ENCODE measurements at places on chromosomes 16 and 17.
A peak's percentile ranks its signal among the peaks of the same experiment; 100 is the strongest.

DNA sequence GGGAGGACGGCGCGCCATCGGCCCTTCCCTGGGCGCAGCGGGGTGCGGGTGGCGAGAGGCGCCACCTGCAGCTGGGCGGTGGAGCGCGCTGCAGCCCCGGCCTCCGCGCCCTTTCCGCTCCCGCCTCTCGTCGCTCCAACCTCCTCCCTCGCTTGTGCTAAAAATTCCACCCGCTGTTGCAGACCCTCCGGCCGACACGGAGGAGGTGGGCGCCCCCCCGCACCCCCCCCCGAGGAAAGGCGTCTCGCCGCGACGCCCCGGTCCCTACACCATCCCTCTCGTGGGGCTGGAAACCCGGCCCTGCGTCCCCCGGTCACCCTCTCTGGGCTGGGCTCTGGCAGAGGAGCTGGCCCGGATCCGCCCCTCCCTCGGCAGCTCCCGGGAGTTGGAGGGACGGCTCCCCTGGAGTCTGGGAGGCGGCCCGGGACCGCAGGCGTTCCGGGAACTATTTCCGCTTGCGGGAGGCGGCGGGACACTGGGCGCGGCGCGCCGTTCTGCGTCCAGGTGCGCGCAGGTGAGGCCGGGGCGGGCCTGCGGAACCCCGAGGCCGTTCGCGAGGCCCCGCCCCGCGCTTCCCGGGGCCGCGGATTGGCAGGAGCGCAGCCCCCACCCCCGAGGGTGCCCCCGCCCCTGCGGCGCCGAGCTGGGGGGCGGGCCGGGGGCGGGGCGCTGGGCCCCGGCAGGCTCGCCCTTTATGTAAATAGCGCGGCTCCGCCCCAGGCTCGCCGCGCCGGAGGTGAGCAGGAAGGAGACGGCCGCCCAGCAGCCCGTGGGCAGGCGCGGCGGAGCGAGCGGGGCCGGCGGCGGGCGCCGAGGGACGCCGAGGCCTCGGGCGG is at the start of gene LLGL2:
Gene LLGL2 (plus strand): TSS at position 728 of the 836 bp plus-strand sequence. CDS start 17,730 bp downstream, outside the sequence.
- DNase-seq: peak; percentile 59

- no peak for DNase-seq
These were observed 137.9 kb upstream of the ZKSCAN2 start for GRCh38 chr16:25395528-25395927.

DNA sequence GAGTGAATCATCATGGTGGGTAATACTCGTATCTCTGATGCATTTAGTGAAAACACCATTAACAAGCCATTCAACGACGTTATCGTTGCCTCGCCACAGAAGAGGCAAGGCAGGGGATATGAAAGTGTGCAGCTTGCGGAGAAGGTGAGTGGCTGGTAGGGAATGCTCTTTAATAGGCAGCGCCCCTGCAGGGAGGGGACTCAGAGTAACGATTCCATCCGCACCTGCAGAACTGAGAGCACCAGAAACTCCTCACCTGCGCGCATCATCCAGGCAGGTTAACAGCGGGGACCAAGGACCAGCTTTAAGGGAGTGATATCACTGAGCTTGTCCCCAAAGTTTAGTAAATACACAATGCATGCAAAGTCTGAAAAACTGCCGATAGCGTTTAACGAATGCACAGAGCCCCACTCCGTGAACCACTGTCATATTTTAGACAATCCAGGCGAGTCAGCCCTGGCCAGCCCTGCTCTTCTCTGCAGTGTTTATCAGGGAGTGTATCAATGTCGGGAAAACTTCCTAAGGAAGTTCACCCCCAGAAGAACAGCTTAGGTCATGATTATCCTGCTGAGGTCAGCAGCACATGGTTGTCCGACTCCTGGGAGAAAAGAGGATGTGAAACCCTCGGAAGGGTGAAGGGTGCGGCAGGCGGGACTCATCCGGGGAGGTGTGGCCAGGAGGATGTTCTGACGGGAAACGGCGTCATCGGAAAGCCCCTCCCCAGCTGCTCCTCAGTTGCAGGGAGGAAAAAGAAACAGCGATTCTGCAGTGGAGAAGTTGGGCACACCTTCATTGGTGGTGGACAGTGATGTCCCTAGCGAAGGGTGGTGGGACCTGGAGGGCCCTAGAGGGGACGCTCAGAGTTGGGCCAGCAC is 68.5 kb upstream of the DNAH17 start:
- DNase-seq: no peak

DNA sequence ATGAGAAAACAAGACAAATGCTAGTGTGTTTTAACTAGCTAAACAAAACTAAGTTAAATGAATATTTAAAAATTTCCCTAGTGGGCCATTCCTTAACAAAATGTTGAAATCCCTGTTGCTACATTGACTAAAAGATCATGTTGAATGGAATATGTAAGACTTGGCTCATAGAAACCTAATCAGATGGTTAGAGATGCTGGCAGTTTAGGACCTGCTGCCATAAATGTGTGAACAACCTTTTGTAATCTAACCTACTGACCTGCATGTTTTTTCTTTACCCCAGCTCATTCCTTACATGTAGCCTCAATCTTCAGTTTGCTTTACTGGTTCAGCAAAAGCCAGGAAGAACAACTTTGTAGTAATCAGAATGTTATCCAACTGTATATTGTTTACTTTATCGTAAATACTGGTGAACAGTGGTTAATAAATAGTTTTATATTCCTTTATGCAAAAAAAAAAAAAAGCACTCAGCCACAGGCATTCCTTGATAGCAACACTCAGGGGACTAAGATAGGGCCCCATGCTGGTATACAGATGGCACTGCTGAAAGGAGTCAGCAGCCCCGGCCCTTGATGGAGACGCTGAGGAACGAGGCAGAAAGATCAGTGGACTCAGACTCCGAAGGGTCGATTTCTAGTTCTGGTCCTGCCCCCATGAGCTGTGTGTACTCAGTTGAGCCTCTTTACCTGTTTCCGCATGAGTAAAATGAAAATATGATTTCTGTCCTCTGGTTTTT is 78.2 kb downstream of the MARF1 start:
- DNase-seq: no peak

- no peak for DNase-seq
These were observed 7.9 kb downstream of the USP7 start for GRCh38 chr16:8955828-8956227.

- DNase-seq: no peak
These were observed 86.3 kb downstream of the MYH11 start for GRCh38 chr16:15770512-15770911.

DNA sequence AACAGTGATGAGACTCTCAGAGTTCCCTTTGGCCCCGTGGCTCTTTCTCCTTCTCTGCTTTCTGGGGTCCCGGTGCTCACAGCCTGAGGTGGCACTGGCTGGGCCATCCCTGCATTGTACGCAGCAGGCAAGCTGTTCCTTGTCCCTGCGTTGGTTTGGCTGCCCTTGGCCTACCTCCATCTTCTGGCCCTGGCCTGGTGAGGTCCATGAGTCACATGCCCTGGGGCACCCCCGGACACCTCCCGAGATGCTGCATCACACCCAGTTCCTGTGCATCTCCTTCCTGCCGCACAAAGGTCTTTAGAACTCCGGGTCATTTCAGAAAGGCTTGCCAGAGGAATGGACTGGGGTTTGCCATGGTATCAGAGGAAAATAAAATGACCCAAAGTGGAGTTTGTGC is 9.5 kb downstream of the SULT1A2 start:
- DNase-seq: no peak

DNA sequence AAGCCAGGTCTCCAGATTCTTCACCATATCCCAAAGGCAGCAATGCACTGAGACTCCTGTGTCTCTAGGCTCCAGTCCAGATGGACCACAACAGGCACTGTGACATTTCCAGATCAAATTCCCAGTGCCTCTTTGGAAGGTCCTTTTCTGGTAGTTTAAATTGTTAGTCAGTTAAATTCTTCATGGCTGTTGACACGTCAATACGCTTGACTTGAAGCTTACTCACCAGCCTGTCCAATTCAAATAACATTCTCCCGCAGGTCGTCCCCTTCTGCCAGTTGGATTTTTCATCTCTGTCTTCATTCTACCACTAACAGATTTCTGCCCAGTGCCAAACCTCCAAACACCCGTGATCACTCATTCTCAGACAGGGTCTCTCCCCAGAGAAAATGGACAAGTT is 86.7 kb downstream of the SHISA9 start:
- no peak for DNase-seq

GRCh38 chr16:69936252-69936651 is 14.9 kb upstream of the CLEC18A start:
- no peak for DNase-seq

GRCh38 chr16:85464383-85465305 is 148.5 kb upstream of the GSE1 start:
- no peak for DNase-seq

DNA sequence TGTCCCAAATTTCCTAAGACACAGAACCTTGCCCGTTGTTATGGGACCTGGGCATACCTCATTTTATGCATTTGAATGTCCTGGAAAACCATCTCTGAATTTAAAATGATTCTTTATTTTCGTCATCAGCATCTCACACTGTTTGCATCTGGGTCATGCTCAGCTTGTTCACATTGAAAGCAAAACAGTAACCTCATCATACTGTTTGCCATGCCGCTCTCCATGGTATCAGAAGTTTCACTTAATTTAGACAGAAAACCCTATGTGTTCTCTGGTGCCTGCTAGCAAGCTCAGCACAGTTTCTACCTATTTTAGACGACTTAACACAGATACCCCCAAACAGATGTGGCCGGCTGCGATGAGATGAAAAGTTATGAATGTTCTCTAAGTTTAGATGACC is 292.1 kb downstream of the SNX29 start:
- DNase-seq: no peak

DNA sequence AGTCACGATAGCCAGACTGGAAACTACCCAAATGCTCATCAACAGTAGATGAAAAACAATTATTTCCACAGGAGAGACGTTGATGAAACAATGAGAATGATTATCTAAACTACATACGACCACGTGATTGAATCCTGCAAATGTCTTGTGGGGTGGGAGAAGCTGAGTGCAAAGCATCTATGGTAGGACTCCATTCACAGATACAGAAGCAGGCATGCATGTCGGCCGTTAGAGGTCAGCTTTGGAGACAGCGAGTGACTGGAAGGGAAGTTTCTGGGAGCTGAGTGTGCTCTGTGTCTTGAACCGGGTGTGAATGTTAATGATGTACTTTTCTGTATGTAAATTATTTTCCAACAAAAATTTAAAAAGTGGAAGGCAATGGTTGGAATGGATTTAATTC is 71.5 kb upstream of the DNAJA2 start:
- no peak for DNase-seq

DNA sequence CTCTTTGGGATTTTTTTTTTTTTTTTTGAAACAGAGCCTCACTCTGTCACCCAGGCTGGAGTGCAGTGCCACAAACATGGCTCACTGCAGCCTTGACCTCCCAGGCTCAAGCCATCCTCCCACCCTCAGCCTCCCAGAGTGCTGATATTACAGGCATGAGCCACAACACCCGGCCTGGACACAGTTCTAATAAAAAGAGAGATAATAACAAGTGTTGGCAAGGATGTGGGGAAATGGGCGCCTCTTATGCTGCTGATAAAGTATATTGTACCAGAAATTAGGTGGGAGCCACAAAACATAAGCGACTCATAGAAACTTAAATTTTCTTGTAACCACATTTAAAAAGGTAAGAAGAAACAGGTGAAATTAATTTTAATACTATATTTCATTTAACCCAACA is 50.4 kb upstream of the FA2H start:
- DNase-seq: no peak

GRCh38 chr16:77971306-77972061 is 50.9 kb upstream of the CLEC3A start:
- peak; percentile 57 for DNase-seq

DNA sequence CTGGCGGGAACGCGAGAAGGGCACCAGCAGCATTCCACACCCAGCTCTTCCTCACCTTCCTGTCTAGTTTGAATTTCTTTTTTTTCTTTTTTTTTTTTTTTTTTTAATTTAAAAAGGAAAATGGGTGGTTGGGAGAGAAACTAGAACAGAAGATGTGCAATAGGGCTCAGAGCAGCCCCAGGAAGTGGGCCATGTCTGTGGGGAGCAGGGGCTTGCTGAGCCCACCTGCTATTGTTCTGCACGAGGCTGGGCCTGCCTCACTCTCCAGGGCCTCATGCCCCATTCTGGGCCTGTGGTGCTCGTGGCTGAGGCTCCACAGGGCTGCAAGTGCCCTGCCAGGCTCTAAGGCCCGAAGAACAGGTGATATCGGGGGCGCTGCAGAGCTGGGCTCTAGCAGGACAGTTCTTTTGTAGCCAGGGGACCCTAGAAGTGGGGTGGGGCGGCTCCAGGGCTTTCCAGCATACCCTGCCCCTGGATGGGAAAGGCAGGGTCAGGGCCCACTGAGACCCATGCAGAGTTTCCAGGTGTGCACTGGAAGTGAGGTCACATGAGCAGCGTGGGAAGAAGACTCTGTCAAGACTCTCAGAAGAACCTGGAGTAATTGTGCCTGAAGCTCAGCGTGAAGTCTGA is 12.4 kb downstream of the MRPL27 start:
- no peak for DNase-seq

DNA sequence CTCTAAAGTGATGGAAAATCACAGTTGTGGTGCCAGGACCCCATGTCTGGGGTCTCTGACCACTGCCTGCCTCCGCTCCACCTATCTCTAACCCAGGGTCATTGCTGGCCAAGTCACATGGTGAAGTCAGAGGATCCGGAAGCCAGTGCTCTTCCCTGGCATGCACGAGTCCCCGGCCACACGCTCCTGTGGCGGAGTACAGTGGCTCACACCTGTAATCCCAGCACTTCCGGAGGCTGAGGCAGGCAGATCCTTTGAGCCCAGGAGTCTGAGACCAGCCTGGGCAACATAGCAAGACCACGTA is 21.5 kb upstream of the RBFOX3 start:
- DNase-seq: no peak

DNA sequence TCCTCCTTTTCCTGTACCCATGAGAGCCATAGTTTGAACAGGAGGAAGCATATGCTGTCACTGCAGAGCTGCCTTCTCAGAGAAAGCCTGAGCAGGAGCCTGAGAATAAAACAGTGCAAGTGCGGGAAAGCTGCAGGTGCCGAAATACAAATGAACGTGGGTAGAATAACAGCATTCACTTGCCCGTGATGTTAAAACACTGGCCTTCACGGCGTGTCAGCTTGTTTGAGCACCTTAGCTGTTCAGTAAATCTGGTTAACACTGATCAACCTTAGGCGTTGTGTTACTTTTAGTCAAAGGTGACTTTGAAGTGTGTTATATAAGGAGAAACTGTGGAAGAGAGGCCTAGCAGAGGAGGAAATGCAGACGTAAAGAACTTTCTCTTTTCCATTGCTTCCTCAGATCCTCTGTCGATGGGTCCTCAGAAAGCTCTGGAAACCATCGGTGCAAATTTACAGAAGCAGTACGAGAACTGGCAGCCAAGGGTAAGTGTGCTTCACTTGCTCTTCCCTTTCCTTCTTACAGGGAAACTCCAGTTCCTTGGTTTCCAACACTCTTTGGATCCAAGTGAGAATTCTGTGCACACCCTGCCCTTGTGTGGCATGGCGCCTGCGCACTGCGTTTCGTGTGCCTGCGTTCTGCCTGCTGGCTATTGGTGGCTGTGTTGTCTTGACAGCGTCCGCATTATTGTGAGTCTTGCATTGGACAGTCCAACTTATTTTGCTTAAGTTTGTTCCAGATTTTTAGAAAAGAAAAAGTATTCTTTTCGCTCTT is 98.9 kb downstream of the RPTOR start:
- no peak for DNase-seq

- no peak for DNase-seq
These were observed 100.3 kb downstream of the IRX5 start for GRCh38 chr16:55030944-55031343.
